Stimulated activated memory B cell treated with anti-CD40 and anti-IgM and Interleukin-4, amounts not matched to agents 10 μg/mL and 1 μg/mL and 100 μg/mL, for 72 hours (primary cell): ENCODE measurements at places on chromosomes 16 and 17.

DNA sequence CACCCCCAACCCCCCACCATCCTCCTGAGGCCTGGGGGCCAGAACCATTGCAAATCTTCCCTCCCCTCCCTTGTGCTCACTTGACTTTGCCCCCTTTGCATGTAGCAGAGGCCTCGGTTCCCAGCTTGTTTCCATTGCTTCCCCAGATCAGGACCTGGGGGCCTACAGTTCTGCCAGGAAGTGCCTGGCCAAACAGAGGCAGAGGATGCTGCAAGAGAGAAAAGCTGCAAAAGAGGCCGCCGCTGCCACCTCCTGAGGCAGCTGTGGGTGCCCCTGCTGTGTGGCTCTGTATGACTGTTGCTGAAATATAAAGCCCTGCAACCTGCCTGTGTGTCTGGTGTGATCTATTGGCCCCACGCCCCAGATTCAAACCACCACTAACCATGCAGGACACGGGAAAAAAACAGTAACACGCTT is 2.3 kb downstream of the NDUFB10 start:
- ATAC-seq: no peak

GRCh38 chr17:72715906-72716572 is 376.4 kb downstream of the SLC39A11 start:
- ATAC-seq: no peak

DNA sequence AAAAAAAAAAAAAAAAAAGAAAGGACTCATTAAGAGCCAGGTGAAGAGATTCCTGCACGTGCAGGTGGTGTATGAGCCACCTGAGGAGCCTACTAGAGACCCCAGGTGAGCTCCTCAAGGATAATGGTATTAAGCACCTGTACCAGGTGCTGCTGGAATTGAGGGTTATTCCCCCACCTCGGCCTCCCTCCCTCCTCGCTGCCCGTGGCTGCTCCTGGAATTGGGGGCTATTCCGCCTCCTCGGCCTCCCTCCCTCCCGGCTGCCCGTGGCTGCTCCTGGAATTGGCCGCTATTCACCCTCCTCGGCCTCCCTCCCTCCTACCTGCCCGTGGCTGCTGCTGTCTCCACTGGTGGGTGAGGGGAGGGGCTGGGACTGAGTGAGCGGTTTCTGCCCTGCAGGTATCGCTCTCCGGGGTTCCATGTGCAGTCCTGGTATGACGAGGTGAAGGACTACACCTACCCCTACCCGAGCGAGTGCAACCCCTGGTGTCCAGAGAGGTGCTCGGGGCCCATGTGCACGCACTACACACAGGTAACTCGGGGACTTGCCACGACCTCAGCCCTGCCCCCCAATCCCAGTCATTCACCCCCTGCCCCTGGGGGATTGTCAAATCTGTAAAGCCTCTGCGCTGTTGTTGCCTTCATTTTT is 29.3 kb downstream of the CRISPLD2 start:
- no peak for ATAC-seq

DNA sequence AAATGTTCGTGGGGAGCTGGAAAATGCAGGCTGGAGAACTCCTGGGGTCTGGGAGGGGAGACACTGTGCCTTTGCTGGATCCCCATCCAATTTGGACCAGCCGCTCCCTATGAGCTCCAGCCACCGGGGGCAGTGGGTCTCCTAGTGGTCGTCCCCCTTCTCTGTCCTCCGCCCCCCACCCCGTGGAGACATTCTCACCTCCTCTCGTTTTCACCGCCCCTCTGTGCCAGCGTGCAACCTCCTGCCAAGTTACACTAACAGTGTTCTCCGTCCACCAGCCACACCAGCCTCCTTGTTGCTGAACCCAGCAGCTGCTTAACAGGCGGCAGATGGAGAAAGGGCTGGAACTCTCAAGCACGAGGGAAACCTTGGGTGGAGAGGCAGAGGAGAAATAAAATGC is 67.4 kb upstream of the SOX9 start:
- ATAC-seq: no peak

GRCh38 chr17:7445619-7445968 is 733 bp downstream of the CHRNB1 start:
- peak; percentile 32 for ATAC-seq

GRCh38 chr17:82913304-82914043 is 73.7 kb upstream of the ZNF750 start:
- no peak for ATAC-seq

DNA sequence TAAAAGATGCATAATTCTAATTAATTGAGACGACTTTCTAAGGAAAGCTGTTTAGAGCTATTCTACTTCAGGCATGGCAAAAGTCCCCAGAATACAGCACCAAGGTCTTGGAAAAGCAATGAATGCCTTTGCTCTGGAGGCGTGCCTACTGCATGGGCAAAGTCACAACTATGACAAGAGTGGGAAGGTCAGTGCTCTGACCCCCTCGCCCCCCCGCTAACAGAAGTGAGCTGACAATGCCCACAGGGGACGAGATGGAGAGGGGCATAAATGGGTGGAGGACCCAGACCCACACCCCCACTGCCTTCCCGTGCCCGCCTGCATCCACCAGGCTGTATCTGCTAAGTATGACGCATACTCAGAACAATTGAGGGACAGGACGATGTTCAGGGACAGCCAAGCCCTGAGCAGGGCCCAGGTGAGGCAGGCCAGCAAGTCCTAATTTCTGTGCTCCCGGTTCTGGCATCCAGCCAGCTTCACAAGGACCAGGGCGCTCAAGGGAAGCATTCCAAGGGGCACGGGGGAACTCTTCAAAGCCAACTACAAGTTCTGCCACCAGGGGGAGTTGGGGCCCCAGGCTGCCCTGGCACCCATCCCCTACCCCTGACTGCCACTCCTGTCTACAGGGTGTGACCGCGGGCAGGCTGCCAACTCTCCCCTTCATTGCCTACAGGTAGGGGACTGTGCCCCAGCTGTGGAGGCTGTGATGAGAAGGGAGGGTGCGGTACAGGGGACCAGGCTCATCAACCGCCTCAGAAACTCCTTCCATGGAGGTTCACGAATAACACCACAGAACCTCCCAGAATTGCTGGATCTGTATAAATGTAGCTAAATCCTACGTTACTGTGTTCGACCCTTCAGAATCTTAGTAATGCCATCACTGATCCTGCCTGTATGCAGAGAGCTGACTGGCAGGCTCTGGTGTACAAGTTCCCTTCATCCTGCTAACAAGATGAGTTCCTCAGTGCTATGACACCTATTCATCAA is 20.8 kb downstream of the NPRL3 start:
- ATAC-seq: peak; percentile 69

GRCh38 chr16:47949276-47949675 is 206.5 kb downstream of the ABCC12 start:
- no peak for ATAC-seq

GRCh38 chr17:16950488-16950887 is 21.4 kb downstream of the TNFRSF13B start:
- no peak for ATAC-seq

GRCh38 chr17:42608305-42609181 is 631 bp downstream of the RETREG3 start:
- ATAC-seq: peak; percentile 70

DNA sequence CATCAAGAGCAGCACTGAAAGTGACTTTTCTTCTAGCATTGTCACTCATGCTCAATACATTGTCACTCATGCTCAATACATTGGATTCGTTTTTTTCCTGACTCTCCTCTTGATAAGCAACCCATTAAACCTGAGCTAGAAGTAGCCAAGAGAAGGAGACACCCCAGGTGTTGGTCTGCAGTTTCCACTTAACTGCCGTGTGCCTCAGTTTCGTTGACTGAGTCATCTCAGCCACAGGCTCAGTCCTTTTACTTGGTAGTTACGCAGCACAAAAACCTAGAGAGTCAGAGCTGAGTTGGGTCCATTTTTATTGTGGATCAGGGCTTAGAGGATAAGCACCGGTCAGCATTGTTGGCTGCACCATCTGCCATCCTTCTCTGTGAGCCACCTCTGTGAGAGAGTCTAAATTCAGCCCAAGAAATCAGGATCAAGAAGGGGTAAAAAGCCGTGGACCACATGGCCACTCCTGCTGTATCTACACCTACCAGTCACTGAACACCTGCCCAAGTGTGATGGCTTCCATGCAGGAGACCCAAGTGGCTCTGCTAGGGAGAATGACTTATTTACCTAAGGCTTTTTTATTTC is 11.3 kb downstream of the GINS2 start:
- ATAC-seq: no peak

- no peak for ATAC-seq
These were observed 83.3 kb downstream of the HS3ST3A1 start for GRCh38 chr17:13518261-13519000.

DNA sequence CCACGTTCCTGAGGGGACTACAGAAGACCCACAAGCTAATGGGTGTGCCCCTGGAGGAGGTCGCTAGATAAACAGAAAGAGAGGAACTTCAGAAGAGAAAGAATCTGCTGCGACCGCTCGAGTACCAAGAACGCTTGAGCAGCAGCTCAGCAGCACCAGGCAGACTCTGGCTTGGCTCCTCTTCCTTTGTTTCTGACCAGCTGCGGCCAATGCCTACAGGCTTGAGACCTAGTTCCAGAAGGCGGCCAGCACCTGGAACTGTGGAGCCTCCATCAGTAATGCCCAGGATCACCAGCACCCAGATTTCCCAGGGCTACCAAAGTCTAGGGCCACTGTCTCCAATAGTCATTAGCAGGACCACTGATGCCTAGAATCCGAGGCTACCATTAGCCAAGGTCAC is 26.0 kb upstream of the GOSR2 start:
- ATAC-seq: no peak

DNA sequence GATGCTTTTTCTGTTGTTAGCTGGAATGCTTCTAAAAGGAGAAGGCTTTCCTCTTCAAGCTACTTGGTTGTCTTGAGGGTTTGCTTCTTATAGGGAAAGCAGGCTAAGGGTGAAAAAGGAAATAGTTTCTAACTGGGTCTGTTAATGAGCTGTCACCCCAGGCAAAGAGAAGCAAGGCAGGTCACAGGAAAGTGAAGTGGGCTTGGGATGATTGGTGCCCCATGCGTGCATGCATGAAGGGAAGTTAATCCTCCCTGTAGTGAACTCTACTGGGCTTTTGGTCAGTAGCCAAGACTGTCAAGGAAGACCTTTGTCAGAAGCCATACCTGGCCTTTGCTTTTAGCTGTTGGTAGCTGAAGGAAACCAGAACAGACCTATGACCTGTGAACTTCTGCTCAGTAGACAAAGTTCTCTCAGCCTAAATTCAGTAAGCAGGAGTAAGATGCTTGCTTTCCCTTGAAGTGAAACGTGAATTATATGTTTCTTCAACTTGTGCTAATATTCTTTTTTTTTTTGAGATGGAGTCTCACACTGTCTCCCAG is 16.5 kb downstream of the TENT4B start:
- no peak for ATAC-seq

DNA sequence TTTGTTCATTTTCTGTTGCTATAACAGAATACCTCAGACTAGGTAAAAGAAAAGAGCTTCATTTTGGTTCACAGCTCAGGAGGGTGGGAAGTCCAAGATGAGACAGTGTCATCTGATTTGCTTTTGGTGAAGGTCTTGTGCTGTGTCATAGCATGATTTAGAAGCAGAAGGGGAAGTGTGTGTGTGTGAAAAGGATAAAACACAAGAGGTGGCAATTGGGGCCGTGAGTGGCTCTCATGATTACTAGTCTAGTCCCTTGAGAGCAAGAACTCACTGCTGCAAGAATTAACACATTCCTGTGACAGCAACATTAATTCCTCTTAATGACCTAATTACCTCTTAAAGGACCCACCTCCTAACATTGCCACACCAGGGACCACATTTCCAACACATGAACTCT is 8.3 kb downstream of the SLC35G3 start:
- ATAC-seq: peak; percentile 85

DNA sequence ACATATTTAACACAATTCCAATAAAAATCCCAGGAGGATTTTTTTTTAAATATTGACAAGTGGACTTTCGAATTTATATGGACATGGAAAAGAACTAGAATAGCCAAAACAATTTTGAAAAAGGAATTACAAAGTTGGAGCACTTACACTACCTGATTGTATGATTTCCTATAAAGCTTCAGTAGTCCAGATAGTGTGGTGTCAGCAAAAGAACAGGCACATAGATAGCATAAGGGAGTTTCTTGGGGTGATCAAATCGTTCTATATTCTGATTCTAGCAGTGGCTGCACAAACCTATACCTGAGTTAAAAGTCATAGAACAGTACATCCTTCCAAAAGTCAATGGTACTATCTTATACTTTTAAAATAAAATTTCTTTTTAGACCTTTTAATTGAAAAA is 66.4 kb upstream of the CES5A start:
- no peak for ATAC-seq

- ATAC-seq: no peak
These were observed 5.5 kb downstream of the SEC14L1 start for GRCh38 chr17:77146246-77146632.

DNA sequence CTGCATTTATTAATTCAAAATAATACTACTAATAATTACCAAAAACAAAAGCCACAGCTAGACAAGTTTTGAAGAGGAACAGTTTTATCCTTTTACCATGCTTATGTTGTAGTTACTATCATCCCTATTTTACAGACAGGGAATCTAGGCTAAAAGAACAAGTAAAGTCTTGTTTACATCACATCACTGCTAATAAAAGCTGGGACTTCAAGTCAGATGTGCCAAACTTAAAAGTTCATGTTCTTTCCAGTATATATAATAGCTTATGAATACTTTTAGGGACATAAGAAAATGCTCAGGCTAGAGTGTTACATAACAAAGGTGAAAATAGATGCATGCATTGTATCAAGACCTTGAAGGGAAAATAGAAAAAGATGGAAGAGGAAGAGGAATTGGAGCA is 234.2 kb downstream of the CDH11 start:
- no peak for ATAC-seq

- peak; percentile 54 for ATAC-seq
These were observed 8.4 kb downstream of the PIMREG start for GRCh38 chr17:6452471-6453266.

- no peak for ATAC-seq
These were observed 4.3 kb downstream of the SPDYE4 start for GRCh38 chr17:8753976-8754440.

DNA sequence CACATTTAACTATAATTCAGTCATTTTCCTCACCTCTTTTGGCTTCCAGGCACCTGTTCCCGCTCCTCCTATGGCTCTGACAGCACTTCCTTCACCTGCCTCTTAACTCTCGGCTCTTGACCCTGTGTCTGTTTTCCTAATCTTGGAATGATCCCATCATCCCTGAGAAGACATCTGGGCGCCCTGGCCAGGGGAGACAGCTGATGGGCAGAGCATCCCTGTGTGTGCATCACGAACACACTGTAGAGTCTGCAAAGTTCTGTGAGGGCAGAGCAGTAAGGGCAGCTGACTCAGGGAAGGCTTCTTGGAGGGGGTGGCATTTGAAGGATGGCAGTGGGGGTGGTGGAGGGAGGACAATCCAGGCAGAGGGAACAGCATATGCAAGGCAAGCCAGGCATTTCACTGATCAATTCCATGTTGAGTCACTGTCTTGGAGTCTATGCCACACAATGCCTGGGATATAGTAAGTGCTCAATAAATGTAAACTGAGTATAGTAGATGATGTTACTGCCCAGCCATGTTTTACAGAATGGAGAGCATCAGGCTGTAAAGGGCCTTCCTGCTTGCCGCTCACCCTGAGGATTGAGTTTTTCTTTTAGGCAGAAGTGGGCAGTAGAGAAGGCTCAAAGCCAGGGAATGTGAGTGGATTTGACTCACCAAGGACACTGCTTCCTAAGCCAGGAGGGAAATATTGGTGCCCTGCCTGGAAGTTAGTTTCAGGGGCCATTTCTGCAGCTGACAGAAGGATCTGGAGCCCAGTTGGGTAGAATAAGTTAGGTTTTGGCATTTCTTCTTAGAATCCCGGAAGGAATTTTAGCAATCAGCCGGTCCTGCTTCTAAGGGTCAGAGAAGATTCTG is 5.8 kb upstream of the RAB11FIP4 start:
- ATAC-seq: no peak
